Stimulated activated CD8-positive, alpha-beta memory T cell treated with anti-CD3 and anti-CD28 coated beads, Interleukin-15, amount 100 ng/mL, for 48 hours (primary cell): ENCODE measurements at places on chromosomes 11 and 22.

GRCh38 chr11:108803776-108804175 lies 138.9 kb downstream of the DDX10 start:
- no peak for DNase-seq

DNA sequence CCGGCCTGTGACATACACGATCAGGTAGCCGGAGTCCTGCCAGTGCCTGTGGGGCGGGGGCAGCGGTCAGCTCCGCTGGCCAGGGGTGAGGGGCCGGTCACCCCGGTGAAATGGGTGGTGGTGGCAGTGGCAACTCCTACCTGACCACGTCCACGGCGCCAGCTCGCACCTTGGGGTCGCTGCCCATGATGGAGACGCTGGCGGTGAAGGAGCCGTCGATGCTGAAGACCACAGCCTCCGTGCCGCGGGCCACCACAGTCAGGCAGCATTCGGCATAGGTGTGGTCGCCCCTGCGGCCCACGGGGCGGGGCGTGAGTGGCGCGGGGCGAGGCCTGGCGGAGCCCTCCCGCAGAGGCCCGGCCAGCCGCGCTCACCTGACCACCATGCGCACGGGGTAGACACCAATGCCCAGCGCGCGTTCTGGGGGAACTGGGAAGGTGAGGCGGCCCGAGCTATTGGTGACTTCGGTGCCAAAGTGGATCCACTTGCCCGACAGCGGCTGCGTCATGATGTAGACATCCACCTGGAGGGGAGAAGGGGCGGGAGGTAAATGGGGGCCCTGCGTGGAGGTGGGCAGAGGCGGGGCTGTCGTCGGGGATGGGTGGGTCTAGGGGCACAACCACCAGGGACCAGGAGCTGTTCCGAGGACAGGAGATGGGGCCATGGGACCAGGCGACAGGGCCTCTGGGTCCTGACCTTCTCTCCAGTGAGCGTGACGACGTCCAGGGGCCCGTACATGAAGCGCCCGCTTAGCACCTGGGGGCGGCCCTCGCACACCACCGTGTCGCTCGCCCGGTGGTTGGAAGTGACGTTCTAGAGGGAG lies 10.9 kb downstream of the AIP start:
- DNase-seq: no peak

DNA sequence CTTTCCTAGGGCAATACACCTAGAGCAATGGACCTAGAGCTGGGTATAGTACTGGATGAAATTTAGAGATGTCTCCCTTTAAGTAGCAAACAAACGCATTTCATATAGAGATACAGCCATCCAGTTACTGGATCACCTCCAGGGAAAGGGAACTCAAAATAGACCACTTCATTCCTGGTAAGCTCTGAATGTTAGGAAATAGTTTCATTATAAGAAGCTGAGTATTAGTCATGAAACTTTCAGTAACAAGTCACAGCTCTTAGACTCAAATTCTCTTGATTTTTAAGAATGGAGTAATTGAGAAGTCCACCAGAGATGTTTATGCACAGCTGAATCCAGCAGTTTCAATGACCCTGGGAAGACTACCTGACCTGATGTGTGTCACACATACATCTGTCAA lies 221.9 kb downstream of the FAM76B start:
- DNase-seq: no peak

GRCh38 chr11:107704451-107704850 lies 7.4 kb downstream of the SLN start:
- DNase-seq: no peak

DNA sequence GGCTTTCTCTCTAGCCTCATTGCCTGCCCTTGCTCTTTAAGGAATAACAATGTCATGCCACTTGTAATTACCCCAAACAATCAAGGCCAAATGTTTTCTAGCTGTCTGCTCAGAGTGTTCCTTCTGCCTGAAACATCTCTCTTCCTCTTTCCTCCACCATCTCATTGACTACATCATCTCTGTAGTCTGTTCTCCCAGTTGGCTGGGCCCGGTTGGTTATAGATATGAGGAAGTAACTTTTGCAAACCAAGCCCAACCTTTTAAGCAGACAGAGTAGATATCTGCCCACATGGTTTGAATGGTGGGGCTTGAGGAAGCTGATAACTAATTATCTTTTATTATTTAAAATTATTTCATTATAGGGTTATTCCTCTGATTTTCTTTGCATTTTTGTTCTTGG lies 104.5 kb downstream of the NTM start:
- no peak for DNase-seq

DNA sequence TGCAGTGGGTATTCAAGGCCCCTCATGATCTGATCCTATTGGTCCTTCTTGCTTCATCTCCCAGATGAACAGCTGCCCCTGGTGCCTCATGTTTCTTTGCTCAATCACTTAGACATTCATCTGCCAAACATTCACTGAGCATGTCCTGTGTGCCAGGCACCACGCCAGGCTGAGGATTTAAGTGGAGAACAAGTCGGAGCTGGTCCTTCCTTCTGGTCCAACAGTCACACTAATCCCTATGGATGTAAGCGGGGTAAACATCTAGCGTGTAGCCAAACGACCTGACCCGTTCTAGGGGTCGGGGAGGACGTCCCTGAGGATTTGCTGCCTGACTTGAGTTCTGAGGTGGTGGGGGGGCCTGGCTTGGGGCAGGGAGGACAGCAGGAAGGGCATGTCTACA lies 21.9 kb downstream of the ZMAT5 start:
- DNase-seq: no peak

DNA sequence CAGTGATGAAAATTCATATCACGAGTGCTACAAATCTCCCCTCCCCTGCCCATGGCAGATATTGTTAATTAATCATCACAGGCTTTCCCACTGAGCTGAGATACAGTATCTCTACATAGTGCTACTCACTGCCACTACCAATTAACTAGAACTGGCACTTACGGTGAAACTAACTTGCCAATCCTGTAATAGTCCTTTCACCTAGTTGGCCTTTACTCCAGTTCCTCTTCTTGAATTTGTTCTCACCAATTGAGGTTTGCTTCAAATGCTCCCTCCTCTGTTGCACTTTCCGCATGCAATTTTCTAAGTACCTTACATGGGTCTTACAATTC lies 11.9 kb upstream of the PRRG4 start:
- DNase-seq: no peak

DNA sequence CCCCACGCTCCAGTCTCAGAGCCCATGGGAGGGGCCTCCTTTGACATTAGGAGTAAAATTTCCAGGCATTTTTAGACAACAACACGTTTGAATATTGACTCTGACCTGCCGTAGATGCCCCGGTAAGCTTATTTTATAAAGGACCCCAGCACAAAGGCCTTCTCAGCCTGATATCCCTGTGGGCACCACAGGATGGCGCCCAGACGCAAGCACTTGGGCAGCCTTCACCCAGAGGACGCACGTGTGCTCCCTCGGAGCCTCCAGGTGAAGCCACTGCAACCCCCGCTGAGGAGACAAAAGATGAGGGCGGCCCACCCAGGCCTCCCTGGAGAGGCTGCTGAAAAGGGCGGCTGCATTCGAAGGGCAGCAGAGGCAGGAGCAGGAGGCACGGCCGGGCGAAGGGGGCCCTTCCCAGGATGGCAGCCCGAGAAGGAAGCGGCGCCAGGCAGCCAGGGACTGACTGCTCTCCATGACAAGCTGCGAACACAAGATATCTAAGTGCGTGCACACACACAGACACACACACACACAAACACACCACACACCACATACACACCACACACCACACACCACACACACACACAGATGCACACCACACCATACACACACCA lies 15.2 kb upstream of the TH start:
- peak; percentile 11 for DNase-seq

GRCh38 chr11:47333886-47334443 lies 18.5 kb downstream of the MYBPC3 start:
- DNase-seq: no peak

GRCh38 chr22:23608583-23608982 lies 23.5 kb downstream of the DRICH1 start:
- DNase-seq: no peak

- DNase-seq: no peak
Measured at GRCh38 chr11:119615003-119615881, 113.8 kb downstream of the NECTIN1 start.

- no peak for DNase-seq
Measured at GRCh38 chr11:59206635-59207034, 6.1 kb downstream of the MPEG1 start.

- peak; percentile 28 for DNase-seq
Measured at GRCh38 chr11:130448416-130449309, at the start of gene ADAMTS15. Gene ADAMTS15, plus strand, starts transcription at chr11:130448645. Its CDS starts 329 bp downstream, at chr11:130448974.

DNA sequence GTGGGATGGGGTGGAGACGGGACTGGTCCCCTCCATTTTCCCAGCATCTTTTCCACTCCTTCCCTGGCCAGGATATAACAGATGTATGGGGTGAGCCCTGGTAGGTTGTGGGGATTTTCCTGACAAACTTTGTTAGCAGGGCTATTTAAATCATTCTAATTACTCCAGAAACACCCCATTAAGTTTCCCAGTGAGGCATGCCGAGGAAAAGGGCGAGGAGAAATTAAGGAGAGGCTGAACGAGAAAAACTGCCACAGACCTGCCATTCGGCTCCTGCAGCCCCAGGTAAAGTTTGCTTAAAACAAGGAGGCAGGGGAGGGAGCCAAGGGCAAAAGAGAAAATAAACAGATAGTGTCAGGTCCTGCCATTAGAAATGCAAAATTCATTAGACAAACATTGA lies 428.2 kb downstream of the BUD13 start:
- DNase-seq: no peak

DNA sequence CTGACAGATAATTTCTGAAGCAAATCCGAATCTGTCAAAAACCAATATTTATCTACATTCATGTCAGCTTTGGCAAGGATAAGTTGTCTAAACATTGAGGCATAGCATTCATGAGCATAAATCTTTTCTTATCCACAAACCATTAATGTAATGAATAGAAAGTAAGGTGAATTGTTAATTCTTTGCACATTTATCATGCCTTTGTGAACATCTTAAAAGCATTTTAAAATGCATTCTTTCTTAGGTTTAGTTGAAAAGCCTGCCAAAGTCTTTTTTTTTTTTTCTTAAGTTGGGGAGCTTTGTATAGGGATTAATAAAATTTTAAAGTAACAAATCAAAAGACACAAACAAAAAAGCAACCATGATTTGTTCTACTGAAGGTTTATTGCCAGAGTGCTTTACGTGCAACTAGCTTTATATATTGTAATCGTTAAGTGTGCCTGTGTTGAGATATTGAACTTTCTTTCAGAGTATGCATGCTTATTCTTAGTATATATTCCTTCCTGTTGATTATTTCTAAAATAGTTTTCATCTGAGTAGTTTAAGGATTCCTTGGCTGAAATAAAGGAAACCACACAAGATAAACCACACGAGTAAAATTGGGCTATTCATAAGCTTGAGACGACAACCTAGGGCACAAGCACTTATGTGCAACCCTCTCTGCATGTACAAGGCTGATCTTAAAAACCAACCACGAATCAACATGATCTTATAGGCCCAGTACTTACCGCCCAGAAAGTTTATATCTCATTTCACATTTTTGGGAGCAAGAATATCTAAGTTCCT lies 1110.9 kb upstream of the CNTN5 start:
- no peak for DNase-seq

DNA sequence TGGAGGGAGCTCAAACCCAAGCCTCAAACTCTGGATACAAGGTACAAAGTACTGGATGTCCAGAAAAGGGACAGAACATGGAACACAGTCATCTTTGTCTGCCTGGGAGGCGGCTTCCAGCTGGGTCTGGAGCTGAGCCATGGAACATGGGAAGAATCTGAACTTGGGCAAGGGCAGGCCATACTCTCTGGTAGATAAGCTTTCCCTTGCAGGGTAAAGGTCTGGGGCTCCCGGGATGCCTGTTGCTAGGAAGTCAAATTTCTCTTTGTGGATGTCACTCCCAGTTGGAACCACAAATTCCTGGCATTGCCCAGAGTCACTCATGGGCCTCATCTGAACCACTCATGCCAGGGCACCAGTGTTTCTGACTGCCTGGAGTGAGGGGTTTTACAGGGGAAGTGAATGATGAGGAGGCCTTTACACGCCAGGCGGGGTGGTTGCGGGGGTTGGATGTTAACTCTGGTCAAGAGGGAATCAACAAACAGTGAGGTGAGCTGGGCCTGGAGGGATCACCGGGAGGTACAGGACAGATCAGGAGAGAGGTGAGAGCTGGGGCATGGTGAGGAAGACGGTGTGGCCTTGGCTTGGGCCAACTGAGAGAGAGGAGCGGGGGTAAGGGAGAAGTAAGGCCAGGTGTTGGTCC lies 5.7 kb downstream of the FTH1 start:
- no peak for DNase-seq

DNA sequence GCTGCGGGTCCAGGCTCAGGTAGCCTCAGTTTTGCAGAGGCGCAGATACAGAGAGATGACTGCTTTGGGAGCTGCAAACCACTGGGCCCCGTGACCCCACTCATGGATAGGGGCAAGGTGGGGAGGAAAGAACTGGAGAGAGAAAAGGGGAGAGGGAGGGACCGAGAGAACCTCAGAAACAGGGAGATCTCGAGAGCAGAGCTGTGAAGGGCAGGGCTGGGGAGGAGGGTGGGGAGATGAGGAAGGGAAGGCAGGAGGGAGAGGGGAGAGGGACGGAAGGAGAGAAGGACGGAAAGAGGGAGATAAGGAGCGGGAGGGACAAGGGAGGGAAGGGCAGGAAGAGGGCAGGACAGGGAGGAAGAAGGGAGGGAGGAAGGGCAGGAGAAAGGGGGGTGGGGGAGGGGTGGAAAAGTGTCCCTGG lies 46.3 kb downstream of the IGLL1 start:
- no peak for DNase-seq

GRCh38 chr11:57546869-57547475 lies 9.6 kb downstream of the SMTNL1 start:
- no peak for DNase-seq

DNA sequence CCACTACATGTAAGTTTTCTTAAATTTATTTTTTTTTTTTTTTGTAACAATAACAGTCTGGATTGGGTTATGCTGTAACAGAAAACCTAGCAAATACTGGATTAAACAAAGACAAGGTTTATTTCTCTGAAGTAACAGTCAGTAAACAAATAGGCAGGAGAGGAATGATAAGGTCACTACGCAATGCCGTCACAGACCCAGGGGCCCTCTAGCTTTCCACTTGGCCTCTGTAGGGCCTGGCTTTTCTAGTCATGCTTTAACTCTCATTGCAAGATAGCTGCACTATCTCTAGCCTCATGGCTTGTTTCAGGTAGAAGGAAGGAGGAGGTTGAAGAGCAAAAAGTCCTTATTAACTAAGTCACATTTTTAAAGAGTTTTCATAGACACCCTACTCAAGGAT lies 6.5 kb downstream of the OR10A6 start:
- no peak for DNase-seq

GRCh38 chr22:43883012-43883661 lies 8.7 kb downstream of the PNPLA5 start:
- peak; percentile 19 for DNase-seq

DNA sequence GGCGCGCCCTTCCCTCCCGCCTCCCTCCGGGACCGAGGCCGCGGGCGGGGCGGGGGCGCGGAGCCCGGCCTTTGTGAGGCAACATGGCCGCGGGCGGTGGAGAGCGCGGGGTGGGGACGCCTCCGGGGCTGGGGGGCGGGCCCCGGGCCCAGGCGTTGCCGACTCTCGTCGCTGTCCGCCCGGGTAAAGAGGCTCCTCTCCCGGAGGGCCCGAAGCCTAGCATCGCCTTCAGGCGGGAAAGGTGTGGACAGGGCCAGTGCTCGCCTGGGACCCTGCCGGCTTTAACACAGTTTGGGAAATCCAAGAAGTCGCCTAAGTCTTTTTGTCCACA lies 369 bp downstream of the DGCR8 start:
- DNase-seq: peak; percentile 63

GRCh38 chr11:116731097-116731761 lies 41.6 kb downstream of the BUD13 start:
- DNase-seq: no peak

- DNase-seq: no peak
Measured at GRCh38 chr11:66317322-66317722, 478 bp upstream of the CD248 start.
